Astrocyte of the spinal cord (primary cell): ENCODE measurements at places on chromosomes 5 and 9.

- no peak for DNase-seq
These were observed 158.9 kb downstream of the ENTREP1 start for GRCh38 chr9:69483886-69484422.

- DNase-seq = no peak
These were observed 8.9 kb downstream of the NSUN2 start for GRCh38 chr5:6623941-6624340.

DNA sequence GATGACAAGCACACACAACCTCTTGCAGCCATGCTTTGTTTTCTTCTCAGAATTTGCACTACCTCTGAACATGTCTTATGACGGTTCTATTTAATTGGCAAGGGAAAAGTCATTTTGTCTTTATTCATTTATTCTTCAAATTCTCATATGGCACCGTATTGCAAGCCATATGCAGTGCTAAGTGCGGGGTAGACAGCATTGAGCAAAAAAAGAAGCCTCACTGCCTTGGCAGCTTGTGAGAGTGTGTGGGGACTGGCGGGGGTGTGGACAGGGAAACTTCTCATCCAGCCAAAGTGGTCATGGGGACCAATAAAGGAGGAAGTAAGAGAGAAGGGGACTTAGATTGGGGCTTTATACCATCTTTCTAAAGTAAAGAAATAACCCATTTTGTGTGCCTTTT lies 160.0 kb downstream of the CDH12 start:
- DNase-seq = no peak

GRCh38 chr5:31948006-31948405 lies 226.1 kb downstream of the GOLPH3 start:
- DNase-seq = no peak

- no peak for DNase-seq
These were observed 127.8 kb upstream of the MVB12B start for GRCh38 chr9:126198854-126199253.
